ENCODE measurements at places on chromosomes 3 and 15.
A peak's percentile ranks its signal among the peaks of the same experiment; 100 is the strongest.

DNA sequence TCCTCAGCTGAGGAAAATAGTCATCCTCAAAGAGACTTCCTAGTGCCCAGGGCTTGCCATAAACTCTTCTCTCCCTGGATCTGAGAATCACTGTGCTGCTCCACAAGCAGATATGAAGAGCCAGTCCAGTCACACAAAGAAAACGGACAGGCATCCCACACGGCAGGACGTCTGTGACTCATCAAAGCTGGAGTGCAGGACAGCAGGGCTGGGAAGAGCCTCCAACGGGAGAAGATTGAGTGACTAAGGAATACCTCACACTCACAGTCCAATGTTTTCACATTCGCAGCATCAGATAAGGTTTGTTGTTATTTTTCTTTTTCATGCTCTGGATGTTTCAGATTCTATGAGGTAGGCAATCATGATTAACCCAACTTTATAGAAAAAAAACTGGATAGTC is 57.8 kb downstream of the NEK10 start:
- DNase-seq = peak; percentile 89

- DNase-seq = no peak
Measured at GRCh38 chr3:22117091-22117490, 366.1 kb upstream of the ZNF385D start.

- no peak for DNase-seq
Measured at GRCh38 chr3:177553579-177553978, 356.3 kb upstream of the TBL1XR1 start.

GRCh38 chr3:179652447-179653095 is at the start of gene USP13:
TSS of gene USP13 (plus strand) at chr3:179653040. CDS start at chr3:179653226, 186 bp downstream.
- peak; percentile 28 for DNase-seq

- no peak for DNase-seq
Measured at GRCh38 chr3:129424185-129424841, 4.1 kb downstream of the EFCAB12 start.

- DNase-seq = no peak
Measured at GRCh38 chr15:75198560-75199356, 2.9 kb upstream of the C15orf39 start.

DNA sequence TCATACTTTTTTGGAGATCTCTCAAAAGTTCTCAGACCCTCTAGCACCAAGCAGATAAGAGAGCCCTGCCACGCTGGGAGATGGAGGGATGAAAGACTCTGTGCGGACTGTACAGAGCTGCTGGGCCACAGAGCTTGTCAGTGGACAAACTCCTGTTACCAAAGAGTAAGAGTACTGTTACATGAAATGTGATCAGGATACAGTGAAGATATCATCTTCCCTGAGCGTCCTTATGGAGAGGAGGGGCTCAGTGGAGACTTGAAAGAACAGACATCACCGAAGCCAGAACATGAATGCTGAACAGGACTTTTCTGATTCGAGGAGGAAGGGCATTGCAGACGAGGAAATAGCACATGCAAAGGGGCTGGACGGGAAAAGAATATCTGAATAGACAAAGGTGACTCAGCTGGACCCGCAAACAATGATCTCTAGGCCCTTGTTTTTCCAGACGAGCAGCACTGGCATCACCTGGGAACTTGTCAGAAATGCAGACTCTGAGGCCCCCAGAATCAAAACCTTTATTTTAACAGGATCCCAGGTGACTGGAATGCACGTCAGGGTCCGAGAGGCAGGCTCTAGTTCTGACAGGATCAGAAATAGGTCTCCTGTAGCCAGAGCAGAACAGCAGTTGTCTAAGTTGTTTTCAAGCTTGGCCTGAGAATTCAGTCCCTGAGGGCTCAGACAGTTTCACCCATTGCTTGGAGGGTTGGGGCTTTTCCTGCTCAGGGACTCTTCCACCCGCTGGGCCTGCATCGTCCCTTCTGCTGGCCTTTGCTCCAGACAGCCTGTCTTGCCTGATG is 277.9 kb downstream of the RPLP1 start:
- DNase-seq = no peak

GRCh38 chr3:89889386-89889785 is 782.0 kb downstream of the EPHA3 start:
- no peak for DNase-seq

DNA sequence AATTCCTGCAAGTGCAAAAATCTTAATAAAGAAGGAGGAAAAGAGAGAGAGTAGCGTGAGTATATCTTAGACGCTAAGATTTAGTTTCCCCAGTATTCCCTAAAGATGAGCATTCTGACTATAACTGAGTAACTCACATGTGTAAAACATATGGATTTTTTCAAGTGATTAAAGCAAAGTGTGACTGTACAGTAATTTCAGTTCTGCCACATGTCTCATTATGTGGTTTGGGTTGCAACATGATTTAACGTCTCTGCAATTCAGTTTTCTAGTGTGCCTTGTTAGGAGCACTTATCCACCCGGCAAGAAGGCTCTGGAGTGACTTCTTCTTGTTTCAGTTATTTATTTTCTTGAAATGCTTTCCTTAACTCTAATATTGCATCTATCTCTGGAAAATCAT is 514.1 kb downstream of the ROBO1 start:
- DNase-seq = no peak

DNA sequence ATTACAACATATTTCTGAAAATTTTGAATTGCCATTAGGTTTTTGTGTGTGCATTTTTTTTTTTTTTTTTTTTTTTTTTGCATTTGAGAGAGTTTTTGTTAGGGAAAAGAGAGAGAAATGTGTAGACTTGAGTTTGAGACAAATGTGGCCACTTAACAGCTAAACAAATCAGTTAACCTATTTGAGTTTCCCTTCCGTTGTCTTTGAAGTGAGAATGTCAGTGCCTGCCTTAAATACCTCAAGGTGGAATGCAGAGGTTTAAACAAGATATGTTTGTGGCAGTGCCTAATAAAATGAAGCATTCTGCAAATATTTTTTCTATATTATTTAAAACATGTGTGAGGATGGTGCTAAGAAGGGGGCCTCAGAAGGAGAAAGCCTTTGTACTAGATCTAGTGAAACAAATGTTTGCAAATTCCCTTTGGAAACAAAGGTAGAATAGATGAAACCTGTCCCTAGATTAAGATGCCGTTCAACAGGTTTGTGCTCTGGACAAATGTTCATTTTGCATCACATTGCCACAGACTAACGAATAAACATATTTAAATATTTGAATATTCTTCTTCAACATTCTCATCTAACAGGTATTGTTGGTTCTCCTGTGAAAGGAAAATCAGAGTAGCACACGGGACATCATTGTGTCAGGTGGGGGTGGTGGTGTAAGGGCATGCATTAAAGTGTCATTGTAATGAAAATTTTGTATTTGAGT is 80.7 kb downstream of the SATB1 start:
- no peak for DNase-seq

DNA sequence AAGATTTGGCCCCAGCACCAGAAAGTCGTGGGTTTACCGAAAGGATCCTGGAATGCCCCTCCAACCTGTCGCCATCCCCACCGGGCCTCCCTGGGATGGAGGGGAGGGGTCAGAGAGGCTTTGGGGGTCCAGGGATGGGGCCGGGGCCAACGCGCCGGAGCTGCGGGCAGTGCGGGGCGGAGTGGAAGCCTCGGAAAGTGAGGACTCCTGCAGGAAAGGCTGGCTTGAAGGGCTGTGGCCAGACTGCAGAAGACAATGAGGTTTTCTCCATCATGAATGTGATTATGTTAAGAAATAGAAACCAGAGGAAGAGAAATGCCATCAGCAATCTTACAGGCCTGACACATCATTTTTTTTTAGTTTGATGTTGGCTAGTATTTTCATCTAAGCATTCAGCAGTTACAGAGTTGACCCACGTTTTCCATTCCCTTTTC is 738 bp downstream of the YEATS2 start:
- no peak for DNase-seq

GRCh38 chr3:99960941-99961340 is 143.3 kb downstream of the CMSS1 start:
- DNase-seq = no peak

- no peak for DNase-seq
Measured at GRCh38 chr3:11362600-11362999, 90.4 kb downstream of the ATG7 start.

GRCh38 chr3:114451051-114451451 is 157.2 kb downstream of the TIGIT start:
- no peak for DNase-seq

DNA sequence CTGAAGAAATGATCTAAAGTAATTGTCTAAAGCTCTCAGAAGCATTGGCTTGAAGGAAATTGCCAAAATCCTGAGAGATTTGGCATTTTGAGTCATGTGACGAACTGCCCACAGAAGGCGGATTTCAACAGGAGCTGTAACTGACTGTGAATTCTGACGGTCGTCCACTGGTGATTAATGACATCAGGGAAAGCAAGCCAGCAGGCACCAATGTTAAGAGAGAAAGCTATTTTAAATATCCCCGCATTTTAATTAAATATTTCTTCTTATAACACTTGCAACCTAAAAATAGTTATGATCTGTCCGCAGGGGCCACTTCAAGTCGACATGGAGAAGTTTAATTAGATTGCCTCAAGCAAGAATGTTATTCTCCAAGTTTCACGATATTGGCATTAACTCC is 51.6 kb downstream of the WNT5A start:
- DNase-seq = no peak

DNA sequence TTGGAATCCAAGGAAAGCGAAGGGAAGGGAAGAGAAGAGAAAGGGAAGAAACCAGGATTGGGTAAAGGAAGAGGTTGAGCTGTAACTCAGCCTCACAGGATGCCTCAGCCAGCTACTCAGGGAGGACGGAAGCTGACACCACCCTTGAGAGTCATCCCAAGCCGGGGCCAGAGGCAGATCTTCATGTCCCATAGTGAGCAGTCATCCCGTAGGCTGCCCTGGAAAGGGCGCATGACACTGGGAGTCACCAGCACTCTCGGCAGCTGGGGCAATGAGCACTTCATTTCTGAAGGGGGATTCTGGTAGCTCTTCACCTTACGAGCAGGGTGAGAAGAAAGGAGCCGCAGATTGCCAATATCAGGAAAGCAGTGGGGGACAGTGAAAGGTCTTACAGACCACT is 60.1 kb upstream of the PCSK6 start:
- DNase-seq = no peak

GRCh38 chr3:149975919-149976318 is 5.2 kb upstream of the PFN2 start:
- DNase-seq = no peak

DNA sequence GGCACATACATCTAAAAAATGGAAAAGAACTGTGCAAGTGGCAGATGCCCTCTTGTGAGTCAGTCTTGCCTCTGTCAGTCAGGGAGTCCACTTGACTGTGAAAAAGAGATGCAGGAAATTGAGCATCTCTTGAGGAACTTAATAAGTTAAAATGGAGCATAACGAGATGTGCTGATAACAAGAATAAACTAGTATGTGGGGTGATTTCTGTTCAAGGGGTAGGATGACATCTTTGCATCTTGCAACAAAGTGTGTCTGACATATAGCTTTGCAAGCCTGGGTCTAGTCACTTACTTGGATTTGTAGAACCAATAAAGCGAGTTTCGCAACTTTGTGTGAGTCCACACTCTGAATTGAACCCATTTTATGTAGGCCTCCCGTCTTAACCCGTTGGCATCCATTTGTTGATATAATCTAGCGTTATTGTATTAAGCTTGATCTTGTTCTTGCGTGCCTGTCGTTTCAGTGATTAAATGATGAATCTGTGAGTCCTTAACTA is 2.2 kb downstream of the USP3 start:
- no peak for DNase-seq

DNA sequence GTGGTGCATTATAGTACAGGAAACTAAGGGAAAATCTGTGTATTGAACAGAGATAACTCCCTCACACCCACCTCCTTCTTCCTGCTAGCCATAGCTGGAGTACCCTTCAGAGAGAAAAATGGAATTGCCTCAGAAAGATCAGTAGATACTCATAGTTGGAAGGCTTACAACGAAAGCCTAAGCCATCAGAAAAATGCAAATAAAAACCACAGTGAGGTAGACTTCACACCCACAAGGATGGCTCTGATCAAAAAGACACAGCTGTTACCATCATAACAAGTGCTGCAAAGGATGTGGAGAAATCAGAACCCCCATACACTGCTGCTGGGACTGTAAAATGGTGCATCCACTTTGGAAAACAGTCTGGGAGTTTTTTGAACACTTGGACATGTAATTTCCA is 7.4 kb upstream of the DLG1 start:
- DNase-seq = peak; percentile 77

DNA sequence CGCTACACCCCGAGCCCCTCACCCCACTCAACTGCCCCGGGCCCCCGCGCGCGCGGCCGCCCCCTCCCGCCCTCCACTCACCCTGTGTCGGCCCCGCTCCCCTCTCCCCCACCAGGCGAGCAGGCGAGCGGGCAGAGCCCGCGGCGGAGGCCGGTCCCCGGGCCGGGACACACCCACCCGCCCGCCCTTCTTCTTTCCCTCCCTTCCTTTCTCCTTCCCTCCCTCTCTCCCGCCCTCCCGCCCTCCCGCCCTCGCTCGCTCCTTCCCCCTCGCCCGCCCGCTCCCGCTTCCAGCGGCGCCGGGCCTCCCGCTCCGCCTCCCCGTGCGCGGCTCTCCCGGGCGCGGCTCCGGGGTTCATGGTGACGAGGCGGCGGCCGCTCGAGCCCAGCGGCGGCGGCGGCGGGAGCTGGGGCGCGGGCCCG is at the start of gene CTDSPL:
CTDSPL (plus strand) TSS at position 261 of the 422 bp plus-strand sequence. CDS start 320 bp downstream, outside the sequence.
- no peak for DNase-seq

- DNase-seq = no peak
Measured at GRCh38 chr3:98223907-98224672, 40.0 kb upstream of the OR5H6 start.

DNA sequence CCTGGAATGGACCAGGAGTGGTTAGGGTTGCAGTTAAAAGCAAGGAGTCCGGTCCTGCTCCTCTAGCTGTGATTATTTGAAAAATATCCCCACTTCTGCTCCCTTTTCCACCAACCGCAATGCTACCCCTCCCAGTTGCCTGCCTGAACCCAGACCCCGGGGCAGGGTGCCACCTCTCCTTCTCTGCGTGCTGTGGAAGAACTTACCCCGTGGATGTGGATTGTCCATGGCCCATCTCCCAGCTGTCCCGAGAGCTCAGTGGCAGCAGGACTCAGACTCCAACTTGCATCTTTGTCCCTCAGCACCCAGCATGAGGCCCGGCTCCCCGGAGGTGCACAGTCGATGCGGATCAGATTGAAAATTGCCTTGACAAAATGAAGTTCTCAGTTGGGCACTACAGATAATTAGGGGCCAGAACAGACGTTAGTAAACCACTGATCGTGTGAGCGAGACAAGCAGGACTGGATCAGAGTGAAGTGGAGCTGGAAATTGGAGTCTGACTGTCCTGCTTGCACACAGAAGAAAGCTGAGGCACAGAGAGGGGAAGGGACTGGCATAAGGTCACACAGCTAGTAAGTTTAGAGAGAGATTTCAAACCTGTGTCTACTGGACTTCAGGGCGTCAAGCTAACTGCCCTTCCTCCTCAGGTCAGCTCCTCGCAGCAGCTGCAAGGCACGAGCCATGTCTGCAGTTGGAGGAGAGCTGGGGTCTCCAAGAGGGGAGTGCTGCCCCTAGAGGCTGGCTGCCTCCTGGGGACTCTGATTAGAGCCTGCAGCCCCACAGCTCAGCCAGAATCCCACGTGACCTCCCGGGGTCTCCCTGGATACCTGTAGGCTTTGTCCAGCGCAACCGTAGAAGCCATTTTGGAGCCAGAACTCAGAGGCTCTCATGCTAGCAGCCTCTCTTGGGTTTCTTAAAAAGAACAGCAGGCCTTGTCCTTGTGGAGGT is 14.7 kb downstream of the SLC6A1 start:
- DNase-seq = no peak

Data from GM04503 (cell line).